ENCODE measurements at places on chromosomes 13 and 19. TPM values are rescaled to one million over a fixed set of nuclear protein-coding genes. Genes with fewer than 3 reads are reported as not detected.

Gene PSG11
- not detected for total RNA-seq

Gene TDRD12
- 1.2 TPM for total RNA-seq

Gene CRB3
- 8.4 TPM for total RNA-seq

Gene PSG4
- total RNA-seq = not detected

Gene TNFSF9
- total RNA-seq = 7.1 TPM

Gene IGFLR1
- 133 TPM for total RNA-seq

Gene FAM216B
- total RNA-seq = not detected

Gene SH2D3A
- 18.7 TPM for total RNA-seq

Gene SEMA6B
- 0.37 TPM for total RNA-seq

GRCh38 chr13:46315491-46316075 lies 71.5 kb downstream of the RUBCNL start:
- no peak for DNase-seq

DNA sequence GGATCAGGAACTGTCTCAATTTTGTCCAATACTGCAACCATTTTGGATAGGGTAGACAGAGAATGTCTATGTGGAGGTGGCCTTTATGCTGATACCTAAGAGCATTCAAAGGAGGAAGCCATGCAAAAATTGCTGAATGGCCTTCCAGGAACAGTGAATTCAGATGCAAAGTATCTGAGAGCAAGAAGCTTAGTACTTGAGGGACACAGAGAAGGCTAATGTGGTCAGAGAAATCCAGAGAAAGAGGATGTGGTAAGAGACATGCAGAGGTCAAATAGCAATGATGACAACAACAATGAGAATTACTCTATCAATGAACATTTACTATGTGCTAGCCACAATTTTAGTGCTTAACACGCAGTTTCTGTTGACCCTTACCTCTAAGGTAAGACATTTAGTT lies 785.6 kb upstream of the KLHL1 start:
- DNase-seq = no peak

- no peak for DNase-seq
Measured at GRCh38 chr19:32091241-32091640, 254.2 kb upstream of the ZNF507 start.

DNA sequence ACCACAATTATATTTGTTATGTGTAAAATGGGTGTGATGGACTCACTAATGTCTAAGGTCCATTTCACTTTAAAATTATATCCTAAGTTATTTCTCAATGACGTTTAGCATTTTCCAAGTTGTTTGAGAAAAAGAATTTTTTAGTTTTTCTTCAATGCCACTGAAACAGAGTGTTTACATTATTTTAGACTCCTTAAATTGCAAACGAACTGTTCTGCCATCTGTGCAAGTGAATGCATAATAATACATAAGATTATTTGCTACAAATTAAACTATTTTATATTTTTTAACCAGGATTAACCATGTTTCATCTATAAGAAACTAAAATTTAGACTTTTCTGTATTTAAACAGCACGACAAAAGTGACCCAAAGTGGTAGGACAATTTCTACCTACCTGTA lies 425.4 kb downstream of the NDFIP2 start:
- DNase-seq = no peak

GRCh38 chr13:103960001-103960400 lies 893.8 kb upstream of the SLC10A2 start:
- DNase-seq = no peak

DNA sequence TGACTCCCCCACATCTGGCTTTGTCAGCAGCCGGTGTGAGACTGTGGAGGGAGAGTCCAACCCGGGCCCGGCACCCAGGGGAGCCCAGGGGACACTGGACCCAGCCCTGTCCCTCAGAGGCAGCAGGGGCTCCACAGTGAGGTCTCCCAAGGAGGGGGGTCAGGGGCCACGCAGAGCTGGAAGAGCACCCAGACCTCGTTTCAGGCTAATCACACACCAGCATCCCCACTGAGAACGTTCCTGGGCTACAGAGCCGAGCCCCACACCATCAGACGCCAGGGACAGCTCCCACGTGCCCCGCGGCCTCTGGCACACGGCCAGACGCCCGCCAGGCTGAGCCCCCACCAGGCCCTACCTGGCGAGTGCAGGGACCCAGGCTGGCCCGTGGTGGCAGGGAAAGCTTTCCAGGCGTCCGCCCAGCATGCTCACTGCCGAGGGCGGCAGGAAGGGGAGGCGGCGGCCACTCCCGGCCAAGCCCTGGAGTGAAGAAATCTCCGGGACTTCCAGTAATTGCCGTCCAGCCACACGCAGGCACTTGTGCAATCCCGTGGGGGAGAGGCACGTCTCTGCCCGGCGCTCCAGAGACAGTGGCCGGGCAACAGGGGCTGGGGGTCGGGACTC lies 19.2 kb downstream of the SBNO2 start:
- no peak for DNase-seq

GRCh38 chr13:27919934-27920676 lies at the start of gene PDX1:
TSS of gene PDX1 (plus strand) at chr13:27920000. CDS start at chr13:27920139, 139 bp downstream.
- no peak for DNase-seq

DNA sequence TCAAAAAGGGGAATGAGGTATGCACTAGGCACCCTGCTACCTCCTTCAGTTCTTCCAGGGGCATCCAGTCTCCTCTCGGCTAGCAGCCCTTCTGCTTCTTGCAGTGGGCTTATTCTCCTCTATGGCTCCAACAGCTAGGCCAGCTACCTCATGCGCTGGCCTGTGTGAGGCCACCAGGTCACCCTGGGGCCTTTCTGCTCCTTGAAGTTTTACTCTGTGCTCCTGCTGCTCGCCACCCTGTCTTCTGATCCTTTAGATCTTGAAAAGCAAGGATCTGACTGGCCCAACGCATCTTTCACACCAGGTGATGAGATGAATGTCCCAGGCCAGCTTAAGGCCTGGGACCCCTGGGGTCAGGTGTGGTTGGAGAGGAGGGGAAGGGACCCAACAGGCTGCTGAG lies 66.2 kb downstream of the RUBCNL start:
- no peak for DNase-seq

DNA sequence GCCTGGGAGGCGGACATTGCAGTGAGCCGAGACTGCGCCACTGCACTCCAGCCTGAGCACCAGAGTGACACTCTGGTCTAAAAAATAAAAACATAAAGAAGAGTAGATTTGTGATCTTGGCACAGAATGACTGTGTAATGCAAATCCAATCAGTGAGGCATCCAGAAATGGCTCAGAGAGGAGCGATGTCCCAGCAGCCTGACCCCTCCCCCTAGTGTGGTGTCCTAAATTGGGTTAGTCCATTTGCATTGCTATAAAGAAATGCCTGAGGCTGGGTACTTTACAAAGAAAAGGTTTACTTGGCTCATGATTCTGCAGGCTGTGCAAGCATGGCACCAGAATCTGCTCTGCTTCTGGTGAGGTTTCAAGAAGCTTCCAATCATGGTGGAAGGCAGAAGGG lies 59.1 kb upstream of the ZNF30 start:
- DNase-seq = no peak

DNA sequence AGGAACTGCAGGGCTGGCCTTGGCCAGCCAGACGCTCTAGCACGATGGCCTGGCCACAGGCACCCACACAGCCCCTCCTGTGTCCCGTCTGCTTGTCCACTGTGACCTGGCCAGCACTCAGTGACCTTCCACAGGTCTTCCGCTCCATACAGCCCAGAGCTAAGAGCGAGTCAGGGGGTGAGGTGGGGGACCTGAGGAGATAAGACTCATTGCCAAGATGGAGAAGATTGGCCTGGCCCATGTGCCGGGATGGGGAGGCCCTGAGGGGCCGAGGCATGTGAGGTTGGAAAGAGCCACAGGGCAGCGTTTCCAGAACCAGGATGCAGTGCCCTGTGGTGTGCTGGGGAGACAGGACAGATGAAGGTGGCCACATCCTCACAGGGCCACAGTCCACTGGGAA lies 10.2 kb upstream of the SLC7A9 start:
- DNase-seq = no peak

- no peak for DNase-seq
Measured at GRCh38 chr13:95245071-95245470, 56.2 kb downstream of the ABCC4 start.

All from activated B cell treated with CpG ODN at 0.5 μM for 24 hours (primary cell).